ENCODE measurements at places on chromosomes 2 and 18. TPM values are rescaled to one million over a fixed set of nuclear protein-coding genes. Genes with fewer than 3 reads are reported as not detected.

DNA sequence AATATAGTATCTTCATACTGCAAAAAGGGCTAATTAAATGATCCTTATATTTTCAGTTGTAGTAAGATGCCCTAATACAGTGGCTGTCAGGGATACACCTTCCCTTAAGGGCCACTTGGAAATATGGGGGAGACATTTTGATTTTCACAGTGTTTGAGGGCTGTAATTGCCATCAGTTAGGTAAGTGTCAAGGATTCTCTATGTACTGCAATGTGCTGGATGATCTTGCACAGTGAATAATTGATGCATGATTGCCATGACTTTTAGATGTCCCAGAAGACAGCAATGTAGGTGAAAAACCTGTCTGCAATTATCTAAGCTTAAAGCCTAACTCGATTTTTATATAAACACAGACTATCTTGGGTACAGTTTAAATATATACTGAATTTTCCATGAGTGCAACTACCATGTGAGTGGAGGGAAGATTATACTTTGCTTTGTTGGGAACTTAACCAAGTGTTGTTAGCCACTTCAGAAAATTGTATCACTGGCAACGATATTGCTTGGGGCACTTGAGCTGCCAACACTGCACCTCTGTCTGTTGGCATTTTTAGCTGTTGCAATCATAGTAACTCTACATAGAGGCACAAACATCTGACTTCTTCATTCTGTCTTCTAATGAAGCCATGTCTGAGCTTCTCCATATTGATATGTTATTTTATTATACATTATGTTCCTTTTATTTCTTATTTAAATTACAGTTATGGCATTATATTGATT lies 45.2 kb downstream of the MAIP1 start:
- H3K4me3 ChIP-seq, result no peak overlapping the region
- no peak overlapping the region for H3K27ac ChIP-seq
- H3K4me1 ChIP-seq, result peaks cover 15% of the 10 kb centered on the region
- no peaks in the 10 kb centered on the region for H3K36me3 ChIP-seq
- no peaks in the 10 kb centered on the region for H3K27me3 ChIP-seq

- no peaks in the 10 kb centered on the region for H3K36me3 ChIP-seq
- peak; percentile 97 for DNase-seq
- H3K4me3 ChIP-seq, result peak within 1 kb of the TSS; percentile 60
- no peaks in the 10 kb centered on the region for H3K27me3 ChIP-seq
- no peak within 1 kb of the TSS for H3K27ac ChIP-seq
These were observed at the start of gene NOP58 for GRCh38 chr2:202265467-202266277. TSS of gene NOP58 (plus strand) at chr2:202265763. CDS start at chr2:202265942, 179 bp downstream.

- no peaks in the 10 kb centered on the region for H3K36me3 ChIP-seq
- H3K27me3 ChIP-seq, result no peaks in the 10 kb centered on the region
- no peak overlapping the region for H3K4me3 ChIP-seq
- no peak overlapping the region for H3K27ac ChIP-seq
These were observed 102.6 kb downstream of the HS6ST1 start for GRCh38 chr2:128215897-128216642.

- H3K4me1 ChIP-seq, result no peaks in the 10 kb centered on the region
- no peak overlapping the region for H3K4me3 ChIP-seq
- no peaks in the 10 kb centered on the region for H3K36me3 ChIP-seq
These were observed 782.8 kb downstream of the PLCL1 start for GRCh38 chr2:198587240-198587639.

DNA sequence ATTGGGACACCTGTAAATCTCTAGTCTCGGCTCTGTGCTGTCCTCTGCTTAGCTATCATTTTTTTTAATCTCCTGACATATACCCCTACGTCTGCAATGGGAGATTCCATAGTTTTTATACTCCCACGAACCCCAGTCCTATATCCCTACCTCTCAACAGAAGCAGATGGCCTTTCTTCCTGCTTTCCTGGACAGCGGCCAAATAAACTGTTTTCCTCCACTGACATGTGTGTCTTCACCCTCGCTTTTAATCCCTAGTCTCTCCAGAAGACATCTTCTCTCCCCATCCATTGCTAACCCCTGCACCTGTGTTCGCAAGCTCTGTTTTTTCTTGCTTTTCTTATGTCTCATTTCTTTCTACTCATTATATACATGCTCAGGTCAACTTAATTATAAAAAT lies 395.4 kb downstream of the EPHA4 start:
- H3K4me1 ChIP-seq, result no peaks in the 10 kb centered on the region
- no peak overlapping the region for H3K4me3 ChIP-seq
- no peak overlapping the region for H3K27ac ChIP-seq

- no peak for DNase-seq
- no peaks in the 10 kb centered on the region for H3K27me3 ChIP-seq
- H3K36me3 ChIP-seq, result peaks cover 37% of the 10 kb centered on the region
- no peak overlapping the region for H3K4me3 ChIP-seq
- peaks cover 74% of the 10 kb centered on the region for H3K4me1 ChIP-seq
These were observed 3.8 kb downstream of the FHL2 start for GRCh38 chr2:105394951-105395611.

GRCh38 chr2:227025510-227025909 lies 138.5 kb downstream of the COL4A4 start:
- no peak for DNase-seq
- H3K4me1 ChIP-seq, result no peaks in the 10 kb centered on the region
- no peak overlapping the region for H3K4me3 ChIP-seq
- no peak overlapping the region for H3K27ac ChIP-seq
- no peaks in the 10 kb centered on the region for H3K27me3 ChIP-seq

DNA sequence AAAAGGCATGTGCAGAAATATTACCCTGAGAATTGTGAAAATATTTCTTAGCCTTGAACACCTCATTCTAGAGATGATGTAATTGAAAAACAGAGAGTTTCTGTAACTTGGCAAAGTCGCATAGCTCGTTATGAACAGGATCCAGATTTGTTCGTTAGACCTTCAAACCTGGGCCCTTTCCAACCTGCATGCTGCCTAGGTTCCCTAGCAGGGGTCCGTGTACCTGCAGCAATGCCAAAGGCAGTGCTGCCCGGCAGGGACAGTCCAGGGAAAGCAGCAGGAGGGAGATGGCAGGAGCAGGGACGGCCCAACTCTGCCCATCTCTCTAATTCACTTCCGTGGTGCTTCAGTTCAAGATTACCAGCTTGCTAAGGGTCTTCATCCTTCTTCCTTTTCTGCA lies 12.0 kb downstream of the PIEZO2 start:
- H3K27ac ChIP-seq, result no peak overlapping the region
- no peak overlapping the region for H3K4me3 ChIP-seq
- no peak for DNase-seq
- peaks cover 28% of the 10 kb centered on the region for H3K4me1 ChIP-seq

DNA sequence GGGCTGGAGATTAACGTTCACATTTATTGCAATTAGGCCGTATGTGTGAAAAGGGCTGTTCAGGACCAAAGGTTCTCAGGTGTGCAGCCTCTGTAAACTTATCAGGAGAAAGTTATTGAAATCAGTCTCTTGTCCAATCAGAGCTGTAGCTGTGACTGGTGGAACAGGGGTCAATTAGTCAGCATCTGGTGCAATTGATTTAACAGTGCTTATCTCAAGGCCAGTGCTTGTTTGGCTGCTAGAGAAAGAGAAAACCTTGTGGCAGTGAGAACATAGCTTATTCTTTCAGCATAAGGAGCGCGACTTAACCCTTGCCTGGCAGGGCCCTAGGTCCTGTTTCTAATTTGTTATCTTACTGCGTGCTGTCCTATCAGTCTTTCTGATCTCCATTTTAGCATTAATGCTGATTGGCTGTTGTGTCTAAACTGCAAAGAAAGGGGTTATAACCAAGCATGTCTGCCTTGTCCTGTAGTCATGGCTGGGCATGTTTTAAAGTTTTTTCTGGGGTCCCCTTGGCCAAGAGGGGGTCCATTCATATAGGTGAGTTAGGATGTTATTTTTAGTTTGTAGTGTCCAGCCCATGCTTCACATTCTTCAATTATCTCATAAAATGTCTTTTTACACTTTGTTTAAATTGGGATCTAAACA lies 66.4 kb downstream of the CYB5A start:
- H3K27ac ChIP-seq, result no peak overlapping the region
- H3K36me3 ChIP-seq, result no peaks in the 10 kb centered on the region
- no peak overlapping the region for H3K4me3 ChIP-seq

DNA sequence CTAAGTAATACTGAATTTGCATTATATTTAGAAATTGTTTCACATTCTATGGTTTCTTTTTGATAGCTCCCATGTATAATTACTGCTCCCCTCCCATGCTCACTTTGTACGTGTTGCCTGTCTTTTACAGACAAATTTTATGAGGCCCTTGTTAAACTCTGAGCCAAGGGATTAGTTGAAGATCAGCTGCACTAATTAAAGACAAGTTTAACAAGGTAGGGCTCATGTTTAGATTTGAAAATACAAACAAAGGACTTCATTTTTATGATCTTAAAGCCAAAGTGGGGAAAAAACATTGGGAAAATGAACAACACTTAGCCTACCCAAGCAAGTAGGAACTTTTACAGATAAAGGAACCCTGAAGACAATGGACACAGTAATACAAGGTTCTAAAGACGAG lies 46.2 kb downstream of the ARHGAP28 start:
- no peak overlapping the region for H3K4me3 ChIP-seq
- H3K27me3 ChIP-seq, result peaks cover 6% of the 10 kb centered on the region
- H3K27ac ChIP-seq, result no peak overlapping the region
- peaks cover 12% of the 10 kb centered on the region for H3K4me1 ChIP-seq
- H3K36me3 ChIP-seq, result peaks cover 3% of the 10 kb centered on the region

DNA sequence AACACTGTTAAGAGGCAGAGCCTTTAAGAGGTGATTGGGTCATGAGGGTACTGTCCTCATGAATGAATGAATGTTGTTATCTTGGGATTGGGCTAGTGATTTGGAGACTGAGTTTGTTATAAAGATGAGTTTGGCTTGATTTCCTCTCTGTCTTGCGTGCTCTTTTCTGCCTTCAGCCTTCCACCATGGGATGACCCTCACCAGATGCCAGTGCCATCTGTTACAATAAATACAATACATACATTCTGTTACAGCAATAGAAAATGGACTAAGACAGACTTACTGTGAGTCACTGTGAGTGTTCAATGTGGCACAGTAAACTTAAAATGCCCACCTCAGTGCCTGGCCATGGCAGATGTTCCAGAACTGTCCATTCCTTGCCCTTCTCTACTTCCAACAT lies 95.0 kb upstream of the ZFP36L2 start:
- no peaks in the 10 kb centered on the region for H3K27me3 ChIP-seq
- DNase-seq, result no peak
- peaks cover 38% of the 10 kb centered on the region for H3K4me1 ChIP-seq
- peaks cover 8% of the 10 kb centered on the region for H3K36me3 ChIP-seq
- H3K4me3 ChIP-seq, result no peak overlapping the region
- no peak overlapping the region for H3K27ac ChIP-seq

- H3K4me1 ChIP-seq, result no peaks in the 10 kb centered on the region
- no peaks in the 10 kb centered on the region for H3K36me3 ChIP-seq
- H3K27ac ChIP-seq, result no peak overlapping the region
- DNase-seq, result no peak
- no peak overlapping the region for H3K4me3 ChIP-seq
These were observed 192.2 kb upstream of the PXDN start for GRCh38 chr2:1936427-1936980.

DNA sequence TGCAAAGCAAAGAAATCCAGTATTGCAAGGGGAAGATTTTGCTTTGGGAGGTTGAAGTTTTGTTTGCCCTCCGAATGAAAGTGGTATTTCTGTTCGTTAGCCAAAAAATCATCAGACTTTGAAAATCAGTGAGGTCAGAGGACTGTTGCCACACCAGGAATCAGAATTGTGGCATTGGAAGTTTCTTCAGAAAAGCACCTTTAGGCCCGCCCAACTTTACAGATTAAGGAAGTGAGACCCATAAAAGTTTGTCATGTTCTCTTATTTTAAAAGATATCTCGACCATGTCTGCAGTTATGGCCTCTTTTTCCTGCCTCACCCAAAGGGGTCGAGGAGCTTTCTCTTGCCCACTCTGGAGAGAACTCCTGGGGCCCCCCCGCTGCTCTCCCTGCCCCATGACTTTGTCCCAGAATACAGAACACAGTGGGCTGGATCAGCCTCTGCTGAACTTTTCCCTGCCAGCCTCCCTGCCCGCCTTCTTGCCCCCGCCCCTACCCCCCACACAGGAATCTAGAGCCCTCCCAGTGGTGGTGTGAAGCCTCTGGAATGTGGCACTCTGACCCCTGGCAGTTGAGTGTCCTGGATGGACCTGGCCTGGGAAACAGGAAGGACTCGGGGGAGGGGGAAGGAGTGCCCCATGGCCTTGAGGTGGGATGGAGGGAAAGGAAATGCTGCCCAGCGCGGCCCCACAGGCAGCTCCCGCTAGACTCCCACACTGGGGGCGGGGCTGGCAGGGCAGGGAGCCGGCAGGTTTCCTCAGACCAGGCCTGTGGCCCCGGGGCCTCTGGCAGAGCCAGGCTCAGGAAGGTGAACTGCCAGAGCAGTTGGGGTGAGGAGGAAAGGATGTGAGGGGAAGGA lies 25.3 kb downstream of the CRIM1 start:
- peaks cover 13% of the 10 kb centered on the region for H3K36me3 ChIP-seq
- H3K27ac ChIP-seq, result peak overlapping the region; percentile 87
- peaks cover 84% of the 10 kb centered on the region for H3K4me1 ChIP-seq
- no peak for DNase-seq
- H3K27me3 ChIP-seq, result no peaks in the 10 kb centered on the region

DNA sequence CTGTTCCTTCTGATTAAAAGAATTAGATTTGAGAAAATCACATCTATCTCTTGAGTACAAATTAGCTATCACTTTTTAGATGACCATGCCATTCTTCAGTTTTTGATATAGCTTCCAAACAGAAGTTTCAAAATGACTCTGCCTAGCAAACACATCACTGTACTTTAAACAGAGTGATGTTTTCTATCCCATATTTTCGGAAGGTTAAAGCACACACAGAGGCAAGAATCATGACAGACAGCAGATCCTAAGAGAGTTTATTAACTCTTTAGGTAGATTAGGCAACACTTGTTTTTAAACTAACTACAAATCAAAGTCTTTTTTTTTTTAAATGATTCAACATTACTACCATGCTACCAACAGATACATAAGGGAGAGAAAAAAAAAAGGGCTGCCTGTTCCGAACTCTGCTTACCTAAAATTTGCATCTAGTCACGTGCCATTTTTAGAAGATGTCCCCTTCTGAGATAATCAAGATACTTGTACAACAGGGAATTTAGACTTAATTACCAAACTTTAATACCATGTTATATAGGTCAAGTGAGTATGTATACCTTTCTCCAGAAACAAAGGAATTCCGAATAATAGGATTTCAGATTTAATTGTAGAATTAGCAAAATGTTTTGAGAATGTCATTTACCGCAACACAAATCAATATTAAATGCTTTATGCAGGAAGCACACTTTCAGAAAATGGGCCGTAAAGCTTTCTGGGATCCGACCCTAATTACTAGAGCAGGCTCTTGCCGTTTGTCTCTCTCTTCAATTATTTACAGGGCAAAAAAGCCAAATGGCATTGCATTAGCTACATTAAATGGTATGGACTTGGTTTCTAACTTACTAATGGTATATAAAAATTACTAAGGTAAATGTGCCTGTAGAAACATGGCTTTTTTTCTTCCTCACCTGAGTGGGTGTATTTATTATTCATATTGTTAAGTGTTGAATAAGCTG lies 2.6 kb downstream of the RBMS1 start:
- H3K4me3 ChIP-seq, result peak overlapping the region; percentile 90
- H3K4me1 ChIP-seq, result peaks cover 52% of the 10 kb centered on the region
- no peak for DNase-seq
- H3K27ac ChIP-seq, result peak overlapping the region; percentile 93

Gene DPP4
- total RNA-seq, result not detected

Gene UGT1A8
- not detected for total RNA-seq

Gene CFC1
- not detected for total RNA-seq
